ENCODE measurements at places on chromosomes 13 and 19.

DNA sequence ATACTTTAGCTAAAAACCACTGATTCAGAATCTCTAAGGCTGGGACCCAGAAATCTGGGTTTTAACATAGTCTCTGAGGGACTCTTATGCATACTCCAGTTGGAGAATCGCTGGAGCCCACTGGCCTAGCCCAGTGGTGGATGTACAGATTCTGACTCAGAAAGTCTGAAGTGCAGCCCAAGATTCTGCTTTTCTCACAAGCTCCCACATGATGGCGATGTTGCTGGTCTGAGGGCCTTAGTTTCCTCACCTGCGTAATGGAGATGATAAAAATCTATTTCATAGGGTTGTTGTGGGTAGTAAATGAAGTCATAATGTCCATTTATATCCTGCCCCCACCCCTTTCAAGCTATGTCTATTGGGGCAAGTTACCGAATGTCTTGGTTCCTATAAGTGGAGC is 7.7 kb upstream of the CDADC1 start:
- H3K36me3 ChIP-seq = no peaks in the 10 kb centered on the region
- H3K4me1 ChIP-seq = no peaks in the 10 kb centered on the region
- no peak for DNase-seq

DNA sequence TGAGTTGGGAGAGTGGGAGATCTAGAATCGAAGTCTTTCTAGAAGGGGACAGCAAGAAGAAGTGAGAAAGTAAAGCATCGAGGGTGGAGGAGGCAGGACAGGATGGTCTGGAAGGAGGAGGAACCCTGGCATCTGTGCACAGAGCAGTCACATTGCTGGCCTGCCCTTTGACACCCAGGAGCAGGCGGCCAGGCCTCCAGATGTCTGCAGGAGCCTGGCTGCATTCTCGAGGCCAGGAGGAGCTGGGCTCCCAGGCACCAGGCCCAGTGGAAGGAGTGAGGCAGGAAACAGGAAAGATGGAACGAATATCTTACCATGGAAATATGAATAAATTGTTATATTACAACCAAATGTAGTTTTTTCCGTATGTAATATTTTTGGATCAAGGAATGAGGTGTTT is 27.7 kb upstream of the ARGLU1 start:
- H3K4me3 ChIP-seq = no peak overlapping the region
- H3K4me1 ChIP-seq = peaks cover 7% of the 10 kb centered on the region
- DNase-seq = no peak
- H3K27me3 ChIP-seq = no peaks in the 10 kb centered on the region
- no peaks in the 10 kb centered on the region for H3K36me3 ChIP-seq

DNA sequence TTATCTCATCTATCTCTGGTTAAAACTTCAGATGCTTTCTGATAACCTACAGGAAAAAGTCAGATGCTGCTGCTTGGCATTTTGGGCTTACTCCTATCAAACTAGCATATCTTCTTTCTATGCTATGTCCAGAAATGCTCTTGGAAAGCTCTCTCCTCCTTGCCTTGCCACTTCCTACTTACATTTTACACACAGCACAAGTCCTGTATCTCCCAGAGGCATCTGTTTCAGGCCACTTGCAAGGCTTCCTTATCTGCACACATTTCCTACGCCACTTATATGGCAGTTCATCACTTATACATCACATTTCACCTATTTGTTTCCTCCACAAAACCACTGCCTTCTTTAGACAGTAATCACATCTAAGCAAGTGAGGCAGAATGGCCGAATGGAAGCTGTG is 220.3 kb downstream of the DNAJC15 start:
- no peaks in the 10 kb centered on the region for H3K27me3 ChIP-seq
- DNase-seq = no peak
- H3K36me3 ChIP-seq = no peaks in the 10 kb centered on the region

- no peak overlapping the region for H3K27ac ChIP-seq
- H3K4me1 ChIP-seq = no peaks in the 10 kb centered on the region
- H3K27me3 ChIP-seq = no peaks in the 10 kb centered on the region
- DNase-seq = no peak
These were observed 140.9 kb downstream of the MZT1 start for GRCh38 chr13:72586518-72586917.

DNA sequence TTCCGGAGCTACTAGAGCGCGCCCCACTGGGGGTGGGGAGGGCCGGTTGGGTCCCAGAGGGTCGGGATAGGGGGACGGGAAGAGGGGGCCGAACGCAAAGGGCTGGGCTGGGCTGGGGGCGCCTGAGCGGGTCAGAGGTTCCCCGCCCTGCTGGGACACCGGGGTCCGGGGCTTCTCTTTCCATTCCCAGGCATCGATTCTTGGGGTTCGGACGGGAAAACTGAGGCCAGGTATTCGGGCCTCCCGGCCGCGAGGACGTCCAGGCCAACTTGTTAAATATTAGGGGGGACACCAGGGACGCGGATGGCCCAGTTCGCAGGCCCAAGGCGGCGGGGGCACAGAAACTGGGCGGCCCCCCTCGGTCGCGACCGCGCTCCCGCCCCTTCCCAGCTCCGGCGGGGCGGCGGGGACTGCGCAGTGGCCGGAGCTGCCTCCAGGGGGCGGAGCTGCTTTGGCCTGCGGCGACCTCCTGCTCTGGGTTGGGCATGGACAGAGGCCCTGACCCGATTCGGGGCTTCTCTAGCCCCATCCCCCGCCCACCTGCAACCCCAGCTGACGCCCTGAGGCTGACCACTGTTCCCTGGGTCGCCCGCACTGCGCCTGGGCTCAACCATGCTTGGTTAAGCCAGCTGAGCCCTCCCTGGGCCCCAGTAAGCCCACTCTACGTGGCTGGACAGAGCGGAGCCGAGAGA is 1.2 kb upstream of the KLF16 start:
- H3K27ac ChIP-seq = peak overlapping the region; percentile 82
- H3K36me3 ChIP-seq = no peaks in the 10 kb centered on the region
- H3K27me3 ChIP-seq = no peaks in the 10 kb centered on the region
- peak overlapping the region; percentile 73 for H3K4me3 ChIP-seq
- peaks cover 39% of the 10 kb centered on the region for H3K4me1 ChIP-seq

DNA sequence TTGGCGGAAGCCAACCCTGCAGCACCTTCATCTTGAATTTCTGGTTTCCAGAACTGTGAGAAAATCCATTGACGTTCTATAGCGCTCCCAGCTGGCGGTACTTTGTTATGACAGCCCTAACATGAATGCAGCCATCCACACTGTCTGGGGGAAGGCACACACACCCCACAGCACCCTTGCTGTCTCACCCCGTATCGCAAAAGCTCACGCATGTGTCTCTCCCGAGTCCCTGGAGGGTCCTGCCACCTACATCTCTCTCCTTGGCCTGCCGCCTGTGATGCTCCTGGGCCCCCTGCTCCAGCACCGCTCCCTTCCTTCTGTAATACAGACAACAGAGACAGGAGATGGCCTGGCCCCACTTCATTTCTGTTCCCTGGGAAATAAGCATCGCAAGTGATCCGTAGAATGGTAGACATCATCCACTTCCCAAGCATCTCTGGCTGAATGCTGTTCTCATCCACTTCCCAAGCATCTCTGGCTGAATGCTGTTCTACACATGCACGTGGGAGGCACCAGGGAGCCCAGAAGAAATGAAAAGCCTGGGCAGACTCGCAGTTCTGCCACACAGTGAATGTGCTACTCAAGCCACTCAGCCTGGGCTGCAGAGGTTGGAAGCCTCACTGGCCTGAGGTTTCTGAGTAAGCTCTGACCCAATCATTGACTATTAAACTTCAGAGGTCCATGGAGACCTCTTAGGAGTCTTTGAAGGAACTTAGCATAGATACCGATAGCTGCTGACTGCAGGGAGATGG is 29.6 kb downstream of the EPN1 start:
- H3K4me3 ChIP-seq = no peak overlapping the region
- no peaks in the 10 kb centered on the region for H3K36me3 ChIP-seq
- H3K27ac ChIP-seq = no peak overlapping the region
- no peak for DNase-seq
- peaks cover 4% of the 10 kb centered on the region for H3K4me1 ChIP-seq

- H3K27ac ChIP-seq = no peak overlapping the region
- H3K36me3 ChIP-seq = no peaks in the 10 kb centered on the region
- H3K4me3 ChIP-seq = no peak overlapping the region
- H3K27me3 ChIP-seq = no peaks in the 10 kb centered on the region
- DNase-seq = no peak
These were observed 127.7 kb downstream of the UQCRFS1 start for GRCh38 chr19:29085206-29085605.

DNA sequence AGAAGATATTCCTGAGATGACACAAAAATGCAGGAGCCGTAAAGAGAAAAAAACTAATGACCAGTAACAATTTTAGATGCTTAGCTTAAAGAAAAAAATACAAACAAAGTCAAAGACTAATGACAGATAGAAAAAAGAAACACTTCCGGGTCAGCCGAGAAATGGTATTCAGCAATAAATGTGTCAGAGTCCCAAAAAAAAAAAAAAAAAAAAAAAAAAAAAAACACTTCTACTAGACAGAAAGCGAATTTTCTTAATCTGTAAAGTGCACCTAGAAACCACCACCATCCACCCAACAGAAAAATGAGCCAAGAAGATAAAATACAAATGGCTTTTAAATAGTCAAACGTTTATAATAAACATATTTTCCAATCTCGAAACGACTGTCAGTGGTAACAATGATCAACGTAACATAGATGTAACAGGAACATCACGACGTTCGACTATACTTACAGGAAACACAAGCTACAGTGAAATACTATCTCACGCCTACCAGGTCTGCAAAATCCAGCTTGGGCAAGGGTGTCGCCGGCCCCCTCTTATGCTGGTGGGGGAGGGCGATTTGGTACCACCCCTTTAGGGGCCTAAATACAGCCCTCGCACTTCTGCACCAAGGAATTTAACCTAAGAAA is 10.6 kb downstream of the ABHD17A start:
- H3K27ac ChIP-seq = peak overlapping the region; percentile 85
- peak overlapping the region; percentile 87 for H3K4me3 ChIP-seq
- no peaks in the 10 kb centered on the region for H3K36me3 ChIP-seq
- no peak for DNase-seq
- no peaks in the 10 kb centered on the region for H3K27me3 ChIP-seq

DNA sequence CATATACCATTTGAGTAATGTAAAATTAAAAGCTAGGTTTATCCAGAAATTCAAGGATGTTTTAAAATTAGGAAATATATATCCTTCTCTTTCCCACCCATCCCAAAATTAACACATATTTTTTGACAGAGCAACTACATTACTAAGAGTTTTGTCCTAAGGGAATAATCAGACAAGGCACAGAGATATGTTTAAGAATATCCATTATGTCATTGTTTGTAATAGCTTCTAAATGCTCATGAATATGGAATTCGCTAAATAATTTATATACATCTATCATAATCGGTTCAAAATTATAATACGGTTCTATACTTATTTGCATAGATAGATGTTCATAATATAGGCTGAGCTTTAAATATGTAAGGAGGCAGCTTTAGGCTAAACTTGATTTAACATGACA is 9.8 kb downstream of the UBL3 start:
- no peak for DNase-seq
- no peak overlapping the region for H3K27ac ChIP-seq
- no peak overlapping the region for H3K4me3 ChIP-seq
- H3K4me1 ChIP-seq = peaks cover 83% of the 10 kb centered on the region
- H3K27me3 ChIP-seq = no peaks in the 10 kb centered on the region
- no peaks in the 10 kb centered on the region for H3K36me3 ChIP-seq

GRCh38 chr13:32060401-32060878 is 28.9 kb downstream of the FRY start:
- no peak for DNase-seq
- no peaks in the 10 kb centered on the region for H3K27me3 ChIP-seq
- no peaks in the 10 kb centered on the region for H3K36me3 ChIP-seq
- H3K4me1 ChIP-seq = peaks cover 8% of the 10 kb centered on the region

DNA sequence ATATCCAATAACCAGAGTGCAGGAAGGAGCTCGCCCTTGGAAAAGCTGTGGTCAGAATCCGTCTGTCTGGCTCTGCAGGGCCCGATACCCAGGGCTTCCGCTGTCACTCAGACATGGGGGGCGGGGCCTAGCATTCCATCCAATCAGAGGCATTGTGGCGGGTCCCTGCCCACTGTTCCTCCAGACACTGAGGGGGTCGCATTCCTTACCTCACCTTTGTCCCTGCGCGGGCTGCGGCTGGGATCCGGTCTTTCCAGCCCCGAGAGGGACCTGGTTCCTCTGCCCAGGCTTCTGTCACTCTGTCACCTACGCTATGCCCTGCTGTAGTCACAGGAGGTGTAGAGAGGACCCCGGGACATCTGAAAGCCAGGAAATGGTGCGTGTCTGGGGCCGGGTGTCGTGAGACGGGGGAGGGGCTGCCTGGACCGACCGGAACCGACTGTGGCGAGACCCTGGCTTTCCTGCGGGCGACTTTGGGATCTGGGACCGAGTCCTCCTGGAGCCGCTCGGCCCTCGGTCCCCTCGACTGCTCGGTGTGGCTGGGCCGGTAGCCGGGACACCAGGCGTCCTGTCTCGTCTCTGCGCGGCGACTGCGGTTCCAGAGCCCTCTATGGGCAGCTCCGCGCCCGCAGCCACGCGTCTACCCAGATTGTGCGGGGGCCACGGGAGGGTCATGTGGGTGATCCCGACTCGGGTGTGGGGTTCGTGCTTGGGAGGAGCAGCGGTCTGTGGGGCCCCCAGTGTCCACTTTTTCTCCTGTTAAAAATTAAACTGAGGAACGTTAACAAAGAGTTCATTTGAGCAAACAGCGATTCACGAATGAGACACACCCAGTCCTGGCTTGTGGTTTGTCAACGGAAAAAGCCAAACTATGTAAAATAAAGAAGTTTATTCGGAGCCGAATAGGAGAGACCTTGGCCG is at the start of gene ZNF69:
TSS of gene ZNF69 (plus strand) at position 172 of the 921 bp plus-strand sequence. CDS start at position 314, 142 bp downstream.
- H3K27me3 ChIP-seq = no peaks in the 10 kb centered on the region
- H3K4me1 ChIP-seq = peaks cover 21% of the 10 kb centered on the region
- H3K36me3 ChIP-seq = no peaks in the 10 kb centered on the region
- no peak for DNase-seq

DNA sequence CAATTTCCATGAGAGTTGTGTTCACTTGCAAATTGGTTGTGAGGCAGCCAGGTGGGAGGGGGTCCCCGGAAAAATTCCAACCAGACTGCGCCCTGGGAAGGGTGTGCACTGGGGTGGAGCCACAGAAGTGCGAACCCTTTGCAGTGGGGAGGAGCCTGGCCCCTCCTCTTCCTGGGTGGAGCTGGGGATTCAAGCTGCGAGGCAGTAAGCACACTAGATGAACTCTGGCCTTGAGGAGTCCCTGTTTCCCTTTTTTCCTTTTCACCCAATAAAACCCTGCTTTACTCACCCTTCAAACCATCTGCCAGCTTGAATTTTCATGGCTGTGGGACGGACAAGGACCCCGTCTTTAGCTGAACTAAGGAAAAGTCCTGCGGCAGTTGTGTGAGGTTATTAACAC is 31.0 kb upstream of the MBNL2 start:
- H3K4me1 ChIP-seq = peaks cover 14% of the 10 kb centered on the region
- DNase-seq = no peak
- no peaks in the 10 kb centered on the region for H3K36me3 ChIP-seq
- H3K27ac ChIP-seq = no peak overlapping the region

GRCh38 chr13:106088085-106088484 is 447.4 kb downstream of the EFNB2 start:
- H3K4me3 ChIP-seq = no peak overlapping the region
- no peaks in the 10 kb centered on the region for H3K4me1 ChIP-seq
- no peaks in the 10 kb centered on the region for H3K36me3 ChIP-seq
- H3K27ac ChIP-seq = no peak overlapping the region
- DNase-seq = no peak
